ENCODE measurements at places on chromosomes 13 and 19.

DNA sequence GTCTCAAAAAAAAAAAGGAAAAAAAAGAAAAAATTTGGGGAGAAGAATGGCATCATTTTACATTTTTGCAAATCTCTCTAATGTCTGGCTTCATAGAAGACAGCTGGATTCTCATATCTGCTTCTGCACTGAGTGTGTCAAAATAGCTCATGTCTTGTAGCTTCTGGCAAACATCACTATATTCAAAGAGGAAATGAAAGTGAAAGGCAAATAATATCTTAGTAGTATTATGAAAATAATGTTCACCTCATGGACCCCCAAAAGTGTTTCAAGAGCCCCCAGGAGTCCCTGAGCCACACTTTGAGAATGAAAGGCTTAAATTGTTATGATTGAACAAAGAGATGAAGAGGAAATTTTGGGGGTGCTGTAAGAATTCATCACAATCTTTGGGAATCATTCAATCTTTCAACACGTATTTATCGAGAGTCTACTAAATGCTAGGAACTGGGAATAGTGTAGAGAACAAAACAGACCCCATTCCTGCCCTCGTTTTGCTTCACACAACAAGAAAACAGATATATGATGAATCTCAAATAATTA is 1.2 kb upstream of the SLC6A16 start:
- no peak for DNase-seq

- no peak for DNase-seq
Observed at GRCh38 chr19:45305007-45305406, 17.7 kb downstream of the CKM start.

DNA sequence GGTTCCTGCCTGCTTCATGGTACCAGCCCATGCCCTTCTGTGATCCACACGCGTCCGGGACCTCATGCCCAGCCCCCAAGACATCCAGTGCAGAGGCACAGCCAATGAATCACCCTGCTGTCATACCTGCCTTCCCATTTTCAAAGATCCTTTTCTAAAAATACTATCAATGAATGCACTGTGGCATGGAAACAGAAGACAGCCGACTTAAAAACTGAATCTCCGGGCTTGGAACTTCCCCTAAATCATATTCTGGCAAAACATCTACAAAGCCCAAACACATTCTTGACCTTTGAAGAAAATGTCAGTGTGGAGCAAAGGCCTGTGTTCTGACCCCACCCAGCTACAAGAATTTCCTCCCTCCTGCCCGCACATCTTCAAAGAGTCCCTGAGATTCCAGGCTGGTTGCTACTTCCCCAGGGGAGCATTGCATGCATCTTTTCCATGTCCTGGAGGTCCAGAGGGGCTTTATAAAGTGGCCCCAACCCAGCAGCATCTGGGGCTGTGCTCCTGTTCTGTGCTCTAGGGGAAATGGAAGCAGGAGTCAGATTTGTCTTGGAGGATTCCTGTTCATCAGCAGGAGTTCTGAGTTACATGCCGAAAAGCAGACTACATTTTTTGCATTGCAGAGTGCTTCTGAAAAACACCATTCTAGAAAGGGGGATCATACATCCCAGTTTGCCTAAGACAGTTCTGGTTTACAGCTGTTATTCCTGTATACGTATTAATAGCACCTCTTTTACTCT is 135.2 kb downstream of the USP12 start:
- DNase-seq = peak; percentile 37

- DNase-seq = peak; percentile 7
Observed at GRCh38 chr13:52644108-52644507, 1.9 kb downstream of the HNRNPA1L2 start.

- DNase-seq = no peak
Observed at GRCh38 chr13:98915981-98916380, 61.9 kb downstream of the DOCK9 start.

GRCh38 chr19:55656988-55657747 is 2.3 kb downstream of the U2AF2 start:
- no peak for DNase-seq

DNA sequence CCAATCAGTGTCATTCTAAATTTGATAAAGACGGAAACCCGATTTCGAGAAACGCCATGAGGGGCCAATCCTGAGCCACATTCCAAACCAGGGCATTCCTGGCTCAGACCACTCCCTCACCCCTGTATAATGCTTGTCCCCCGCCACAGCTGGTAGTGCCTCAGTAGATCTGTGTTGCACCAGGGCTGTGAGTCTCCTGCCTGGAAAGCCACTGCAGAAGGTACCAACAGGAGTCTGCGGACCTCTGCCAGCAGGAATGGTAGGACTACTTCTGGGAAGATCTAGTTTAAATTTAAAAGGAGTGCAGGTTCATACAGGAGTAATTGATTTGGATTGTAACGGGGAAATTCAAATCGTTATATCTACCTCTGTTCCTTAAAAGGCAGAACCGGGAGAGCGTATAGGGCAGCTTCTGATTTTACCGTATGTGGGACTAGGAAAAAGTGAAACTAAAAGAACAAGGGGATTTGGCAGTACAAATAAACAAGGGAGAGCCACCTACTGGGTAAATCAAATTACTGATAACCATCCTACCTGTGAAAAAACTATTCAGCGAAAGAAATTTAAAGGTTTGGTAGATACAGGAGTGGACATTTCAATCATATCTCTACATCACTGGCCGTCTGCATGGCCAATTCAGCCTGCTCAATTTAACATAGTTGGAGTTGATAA is 20.8 kb upstream of the ZNF266 start:
- no peak for DNase-seq

- no peak for DNase-seq
Observed at GRCh38 chr13:96285729-96286128, 195.8 kb downstream of the HS6ST3 start.

All from AG08396 (cell line).